Left ventricle myocardium superior (tissue), 1 donor: ENCODE measurements at places on chromosomes 4 and X.

- no peak for DNase-seq
These were observed 158.4 kb downstream of the INPP4B start for GRCh38 chr4:142687547-142688275.

GRCh38 chr4:53732661-53733060 lies 141.4 kb upstream of the LNX1 start:
- DNase-seq, result no peak

- no peak for DNase-seq
These were observed 188.4 kb upstream of the TRPC5 start for GRCh38 chrX:112270991-112271390.

- DNase-seq, result no peak
These were observed 1545.4 kb upstream of the PCDH10 start for GRCh38 chr4:131603705-131604104.

DNA sequence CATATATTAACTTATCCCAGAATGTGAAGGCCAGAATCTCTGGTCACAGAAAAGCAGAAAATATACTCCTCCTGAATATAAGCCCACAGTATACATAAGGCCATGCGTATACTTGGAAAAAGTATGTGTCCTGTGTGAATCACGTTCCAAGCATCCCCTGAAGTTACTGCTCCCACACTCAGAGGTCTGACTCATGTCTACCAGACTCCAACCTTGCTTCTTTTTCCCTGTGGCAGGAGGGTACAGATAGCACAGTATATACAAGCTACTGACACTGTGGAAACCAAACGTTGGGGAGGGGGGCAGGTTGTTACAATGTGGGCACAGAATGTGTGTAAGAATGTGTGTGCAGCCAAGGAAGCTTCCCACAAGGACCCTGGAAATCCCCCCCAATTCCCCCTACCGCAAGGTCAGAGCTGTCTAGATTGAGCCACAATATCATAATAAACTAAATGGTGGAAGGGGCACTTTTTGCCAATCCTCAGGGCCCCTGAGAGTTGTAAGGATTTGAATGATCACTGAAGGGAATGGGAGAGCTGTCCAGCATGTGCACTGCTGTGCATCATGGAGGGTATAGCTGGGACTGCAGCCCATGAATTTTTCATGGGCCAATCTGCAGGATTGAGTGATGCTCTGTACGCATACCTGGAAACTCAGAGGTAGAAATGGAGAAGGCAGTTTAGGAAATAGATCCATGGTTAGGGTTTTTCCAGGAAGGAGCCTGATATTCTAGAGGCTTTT lies 7.4 kb upstream of the RELL1 start:
- no peak for DNase-seq

GRCh38 chr4:930028-930551 lies 2.0 kb downstream of the GAK start:
- no peak for DNase-seq

- no peak for DNase-seq
These were observed 84.6 kb upstream of the DHX15 start for GRCh38 chr4:24668956-24669355.

DNA sequence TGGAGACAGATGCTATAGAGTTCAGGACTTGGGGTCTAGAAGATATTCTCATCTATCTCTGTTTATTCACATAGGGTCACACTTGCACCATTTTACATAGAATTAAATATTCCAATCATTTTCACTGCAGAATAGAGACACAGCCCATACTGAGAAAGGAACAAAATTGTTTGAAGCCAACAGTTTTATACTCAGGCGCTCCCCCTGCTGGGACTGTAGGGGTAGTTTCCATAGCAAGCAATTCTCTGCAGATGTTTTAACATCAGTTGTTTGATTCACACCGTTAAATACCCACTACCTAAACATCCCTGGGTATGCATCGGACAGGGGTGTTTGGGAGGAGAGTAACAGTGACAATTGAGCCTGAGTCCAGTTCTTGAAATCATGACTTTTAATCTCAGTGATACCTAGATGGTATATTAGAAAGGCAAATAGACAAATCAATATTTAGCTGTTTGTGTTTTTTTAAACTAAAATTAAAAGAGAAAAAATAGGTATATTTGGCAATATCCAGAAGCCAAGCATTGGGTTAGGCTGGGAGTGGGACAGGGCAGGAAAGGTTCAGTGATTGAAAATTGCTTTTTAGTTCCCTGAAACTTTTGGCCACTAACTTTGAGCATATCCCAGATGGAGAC lies 33.8 kb downstream of the LONRF3 start:
- DNase-seq, result peak; percentile 39
